ENCODE measurements at places on chromosomes 6 and 20. TPM values are rescaled to one million over a fixed set of nuclear protein-coding genes. Genes with fewer than 3 reads are reported as not detected.

Gene FAM209A
- not detected for total RNA-seq

- H3K4me1 ChIP-seq = no peaks in the 10 kb centered on the region
- no peak overlapping the region for H3K27ac ChIP-seq
- no peaks in the 10 kb centered on the region for H3K27me3 ChIP-seq
- H3K36me3 ChIP-seq = no peaks in the 10 kb centered on the region
These were observed 255.0 kb downstream of the DLL1 start for GRCh38 chr6:170035901-170036304.

DNA sequence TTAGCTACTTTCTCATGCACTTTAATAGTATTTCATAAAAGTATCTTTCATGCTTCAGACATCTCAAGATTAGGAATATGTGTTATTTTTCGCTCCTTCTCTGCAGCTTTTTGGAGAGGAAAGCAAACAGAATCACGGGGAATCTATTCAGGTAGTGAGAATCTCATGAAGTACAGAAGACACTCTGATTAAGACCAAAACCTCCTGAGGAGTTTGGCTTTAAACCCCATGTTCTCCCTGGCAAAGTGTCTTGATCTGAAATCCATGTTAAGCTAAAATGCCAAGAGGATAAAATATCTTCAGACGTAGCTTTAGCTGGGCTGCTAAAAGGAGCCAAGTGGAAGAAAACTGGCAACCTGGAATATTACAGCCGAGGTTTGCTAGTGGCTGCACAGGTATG is 149.3 kb downstream of the LRRC1 start:
- H3K36me3 ChIP-seq = no peaks in the 10 kb centered on the region
- H3K27me3 ChIP-seq = no peaks in the 10 kb centered on the region
- H3K4me1 ChIP-seq = no peaks in the 10 kb centered on the region
- no peak for DNase-seq
- H3K4me3 ChIP-seq = no peak overlapping the region

- no peaks in the 10 kb centered on the region for H3K4me1 ChIP-seq
- no peak overlapping the region for H3K27ac ChIP-seq
- H3K4me3 ChIP-seq = no peak overlapping the region
- H3K27me3 ChIP-seq = 0 out of 2 replicates have a peak, but pooled peaks cover 4% of the 10 kb centered on the region
- no peak for DNase-seq
These were observed 127.0 kb downstream of the PACRG start for GRCh38 chr6:162854734-162855191.

DNA sequence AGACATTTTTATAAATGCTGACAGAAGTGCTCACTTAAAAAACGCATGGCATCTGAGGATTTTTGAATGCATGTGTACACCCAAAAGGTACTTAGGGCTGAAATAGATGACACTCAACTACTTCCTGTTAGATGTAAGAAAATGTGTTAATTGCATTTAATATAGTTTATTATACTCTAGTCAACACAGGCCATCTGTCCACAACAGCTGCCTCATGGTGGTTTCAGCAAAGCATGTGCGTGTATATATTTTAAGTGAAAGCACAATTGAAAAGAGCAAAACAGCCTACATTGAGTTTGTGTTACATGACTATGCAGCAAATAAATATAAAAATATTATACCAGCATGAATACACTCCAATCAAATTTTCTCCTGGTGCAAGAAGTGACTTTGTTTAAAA is 1233.0 kb upstream of the EYS start:
- no peaks in the 10 kb centered on the region for H3K4me1 ChIP-seq
- no peaks in the 10 kb centered on the region for H3K27me3 ChIP-seq
- no peak overlapping the region for H3K27ac ChIP-seq
- peak; percentile 1 for DNase-seq

DNA sequence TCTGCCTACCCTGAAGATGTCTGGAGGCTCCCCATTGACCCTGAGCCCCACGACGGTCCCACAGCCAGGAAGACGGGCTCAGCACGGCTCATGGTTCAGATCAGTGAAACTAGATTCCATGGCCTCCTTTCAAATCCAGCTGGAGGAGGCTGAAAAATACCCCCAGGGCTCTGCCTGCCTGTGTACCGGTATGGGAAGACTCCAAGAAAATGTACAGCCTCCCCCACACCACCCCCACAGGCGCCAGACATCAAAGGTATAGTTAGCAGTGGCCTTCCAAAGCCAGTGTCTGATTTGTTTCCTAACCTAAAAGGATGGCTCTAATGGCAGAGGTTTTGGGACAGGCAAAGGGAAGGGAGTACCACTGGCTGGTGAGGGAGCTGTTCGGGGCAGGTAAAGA is 86.2 kb upstream of the SNAP25 start:
- no peak overlapping the region for H3K4me3 ChIP-seq
- no peak for DNase-seq
- H3K36me3 ChIP-seq = no peaks in the 10 kb centered on the region
- H3K4me1 ChIP-seq = no peaks in the 10 kb centered on the region
- peaks cover 5% of the 10 kb centered on the region for H3K27me3 ChIP-seq

DNA sequence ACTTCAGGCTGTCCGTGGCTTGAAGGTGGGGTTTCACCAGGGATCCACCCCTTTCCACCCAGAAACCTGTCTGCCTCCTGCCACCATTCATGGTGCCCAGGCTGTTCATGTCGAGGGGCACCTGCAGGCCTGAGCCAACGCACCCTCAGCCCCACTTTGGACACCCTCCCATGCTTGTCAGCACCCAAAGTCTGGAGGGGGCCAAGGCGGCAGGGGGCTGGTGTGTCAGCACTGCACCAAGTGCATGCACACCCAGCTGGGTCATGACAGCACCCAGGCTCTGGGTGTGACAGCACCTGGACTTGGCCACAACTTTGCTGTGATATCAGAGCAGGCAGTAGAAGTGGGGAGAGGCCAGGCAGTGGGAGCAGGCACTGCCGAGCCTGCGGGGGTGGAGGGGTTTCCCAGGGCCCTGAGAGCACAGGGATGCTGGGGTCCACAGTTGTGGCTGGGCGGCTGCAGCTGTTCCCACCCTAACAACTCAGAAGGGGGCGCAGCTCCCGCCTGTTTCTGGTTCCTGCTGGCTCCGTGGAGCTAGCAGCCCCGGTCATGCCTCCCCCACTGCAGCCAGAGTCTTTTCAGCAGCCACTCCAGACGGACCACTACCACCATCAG is 33.3 kb upstream of the GRM4 start:
- no peak overlapping the region for H3K27ac ChIP-seq
- H3K36me3 ChIP-seq = no peaks in the 10 kb centered on the region
- no peaks in the 10 kb centered on the region for H3K4me1 ChIP-seq
- no peaks in the 10 kb centered on the region for H3K27me3 ChIP-seq
- no peak overlapping the region for H3K4me3 ChIP-seq

- no peak overlapping the region for H3K27ac ChIP-seq
- H3K4me1 ChIP-seq = no peaks in the 10 kb centered on the region
- peak overlapping the region; percentile 5 for H3K4me3 ChIP-seq
- no peak for DNase-seq
- no peaks in the 10 kb centered on the region for H3K27me3 ChIP-seq
These were observed 11.1 kb upstream of the HTR1B start for GRCh38 chr6:77474286-77474956.

Gene SLC17A3
- not detected for total RNA-seq

DNA sequence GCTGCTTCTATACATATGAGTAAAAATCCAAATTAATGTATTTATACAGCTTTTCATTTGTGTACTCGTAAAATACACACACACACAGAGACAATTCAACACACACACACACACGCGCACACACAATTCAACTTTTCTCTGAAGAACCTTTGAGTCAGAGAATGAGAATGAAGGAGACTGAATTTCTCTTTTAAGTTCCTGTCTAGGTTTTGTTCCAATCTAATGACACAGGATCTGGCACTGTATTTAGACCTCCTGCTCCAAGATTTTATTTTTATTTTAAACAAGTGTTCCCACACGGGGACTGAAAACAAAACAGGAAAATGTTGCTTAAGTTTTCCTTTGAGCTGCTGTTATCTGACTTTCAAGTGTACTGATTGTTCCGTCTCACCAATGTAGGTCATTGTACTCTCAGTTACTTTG is 250.8 kb downstream of the LAMA2 start:
- H3K4me1 ChIP-seq = no peaks in the 10 kb centered on the region
- no peaks in the 10 kb centered on the region for H3K27me3 ChIP-seq
- DNase-seq = no peak
- H3K27ac ChIP-seq = no peak overlapping the region

GRCh38 chr20:50397058-50397457 is 113.1 kb upstream of the PTPN1 start:
- no peak overlapping the region for H3K4me3 ChIP-seq
- DNase-seq = no peak
- no peaks in the 10 kb centered on the region for H3K36me3 ChIP-seq
- no peaks in the 10 kb centered on the region for H3K4me1 ChIP-seq
- H3K27me3 ChIP-seq = peaks cover 30% of the 10 kb centered on the region

- H3K4me1 ChIP-seq = no peaks in the 10 kb centered on the region
- no peak overlapping the region for H3K4me3 ChIP-seq
- peaks cover 33% of the 10 kb centered on the region for H3K27me3 ChIP-seq
- DNase-seq = no peak
These were observed 298.8 kb downstream of the ZNF217 start for GRCh38 chr20:53294804-53295203.

Gene ZSCAN31
- 2.6 TPM for total RNA-seq

- no peak overlapping the region for H3K4me3 ChIP-seq
- peaks cover 33% of the 10 kb centered on the region for H3K36me3 ChIP-seq
- no peaks in the 10 kb centered on the region for H3K4me1 ChIP-seq
- no peak for DNase-seq
- H3K27me3 ChIP-seq = no peaks in the 10 kb centered on the region
- H3K27ac ChIP-seq = no peak overlapping the region
These were observed 11.8 kb downstream of the LOC128125822 start for GRCh38 chr6:63584125-63584514.

Gene FAM209B
- not detected for total RNA-seq

Gene CRISP2
- total RNA-seq = not detected

GRCh38 chr20:61989741-61990140 is 75.9 kb downstream of the TAF4 start:
- no peak for DNase-seq
- no peak overlapping the region for H3K27ac ChIP-seq
- no peak overlapping the region for H3K4me3 ChIP-seq
- peaks cover 60% of the 10 kb centered on the region for H3K36me3 ChIP-seq

DNA sequence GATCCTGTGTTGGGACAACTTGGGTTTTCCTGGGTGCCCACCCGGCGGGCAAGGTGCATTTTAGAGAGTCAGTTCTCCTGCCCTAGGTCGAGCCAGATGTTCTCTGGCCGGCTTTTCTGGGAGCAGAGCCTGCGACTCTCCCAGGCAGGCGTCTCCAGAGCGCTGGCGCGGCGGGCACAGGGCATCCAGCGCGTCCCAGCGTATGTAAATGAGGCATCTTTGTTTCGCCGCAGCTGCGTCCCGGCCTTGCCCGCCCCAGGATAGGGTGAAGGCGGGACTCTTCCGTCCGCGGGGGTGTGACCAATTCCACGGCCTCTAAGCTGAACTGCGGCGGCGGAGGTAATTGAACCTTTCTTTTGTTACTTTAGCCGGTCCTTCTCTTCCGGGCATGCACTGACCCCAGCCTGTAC is 9.1 kb downstream of the GRIK2 start:
- no peaks in the 10 kb centered on the region for H3K4me1 ChIP-seq
- H3K27me3 ChIP-seq = no peaks in the 10 kb centered on the region
- no peak overlapping the region for H3K4me3 ChIP-seq
- H3K36me3 ChIP-seq = no peaks in the 10 kb centered on the region
- H3K27ac ChIP-seq = no peak overlapping the region

DNA sequence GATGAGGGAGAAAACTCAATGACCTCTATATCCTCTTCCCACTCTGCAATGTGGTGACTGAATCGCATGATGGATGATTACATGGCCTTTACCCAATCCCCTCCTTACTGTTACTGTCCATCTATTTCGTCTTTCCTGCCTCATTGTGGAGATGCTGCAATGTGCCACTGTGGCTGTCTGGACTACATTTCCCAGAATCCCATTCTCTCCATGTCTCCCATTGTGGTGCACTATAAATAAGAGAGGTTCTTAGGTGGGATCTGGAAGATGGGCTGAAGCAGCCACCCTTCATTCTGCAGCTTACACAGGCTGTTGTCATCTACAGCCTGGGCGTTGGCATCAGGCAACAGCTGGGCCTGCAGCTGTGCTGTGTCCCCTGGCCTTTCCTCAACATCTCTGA is 233.6 kb downstream of the PRKN start:
- H3K36me3 ChIP-seq = no peaks in the 10 kb centered on the region
- H3K27ac ChIP-seq = no peak overlapping the region
- no peak overlapping the region for H3K4me3 ChIP-seq

DNA sequence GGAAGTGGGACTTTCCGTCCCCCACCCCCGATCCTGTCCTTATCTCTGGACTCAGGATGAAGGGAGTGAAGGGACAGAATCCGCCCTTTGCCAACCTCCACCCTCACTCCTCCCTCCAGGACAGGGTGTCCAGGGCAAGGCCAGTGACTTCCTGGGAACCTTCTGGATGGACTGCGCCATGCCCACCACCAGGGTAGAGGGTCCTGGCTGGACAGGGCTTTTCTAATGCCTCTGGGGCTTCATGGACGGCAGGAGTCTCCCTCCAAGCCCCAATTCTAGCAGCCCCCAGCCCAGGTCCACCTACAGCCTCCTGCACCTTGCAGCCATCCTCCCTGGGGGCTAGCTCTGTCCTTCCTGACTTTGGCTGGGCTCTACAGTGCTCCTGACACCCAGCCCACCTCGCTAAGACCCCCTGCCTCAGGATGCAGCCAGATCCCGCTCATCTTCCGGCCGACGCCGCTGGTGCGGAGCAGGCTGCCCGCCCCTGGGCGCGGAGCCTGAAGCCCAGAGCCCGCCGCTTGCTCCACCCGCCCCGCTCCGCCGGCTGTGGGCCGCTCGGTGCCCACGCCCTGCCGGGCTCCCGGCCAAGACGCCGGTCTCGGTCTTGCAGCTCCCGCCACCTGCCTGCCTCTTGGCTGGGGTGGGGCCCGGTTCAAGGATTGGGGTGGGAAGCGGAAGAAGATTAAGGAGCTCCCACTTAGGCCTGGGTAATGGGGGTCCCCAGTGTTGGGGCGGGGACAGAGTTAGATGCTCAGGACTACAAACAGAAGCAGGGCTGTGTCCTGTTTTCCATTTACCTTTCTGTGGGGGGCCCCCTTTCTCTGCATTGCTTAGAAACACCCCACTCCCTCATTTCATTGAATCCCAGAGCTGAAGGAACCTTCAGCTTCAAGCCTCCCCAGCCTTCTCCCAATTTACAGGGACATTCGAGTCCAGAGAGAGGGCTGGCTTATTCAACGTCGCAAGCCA is 72.8 kb downstream of the MDGA1 start:
- H3K27me3 ChIP-seq = peaks cover 10% of the 10 kb centered on the region
- H3K27ac ChIP-seq = no peak overlapping the region
- H3K4me1 ChIP-seq = peaks cover 23% of the 10 kb centered on the region

Gene LEMD2
- 43.9 TPM for total RNA-seq

Gene CGA
- 0.20 TPM for total RNA-seq

Gene SRC
- total RNA-seq = 15.4 TPM

GRCh38 chr6:56168596-56168995 is 78.8 kb downstream of the COL21A1 start:
- H3K27ac ChIP-seq = no peak overlapping the region
- H3K4me3 ChIP-seq = no peak overlapping the region
- no peaks in the 10 kb centered on the region for H3K27me3 ChIP-seq
- H3K4me1 ChIP-seq = no peaks in the 10 kb centered on the region
- no peaks in the 10 kb centered on the region for H3K36me3 ChIP-seq
